Colonic mucosa (tissue), 4 donors: ENCODE measurements at places on chromosomes 12 and 14.

DNA sequence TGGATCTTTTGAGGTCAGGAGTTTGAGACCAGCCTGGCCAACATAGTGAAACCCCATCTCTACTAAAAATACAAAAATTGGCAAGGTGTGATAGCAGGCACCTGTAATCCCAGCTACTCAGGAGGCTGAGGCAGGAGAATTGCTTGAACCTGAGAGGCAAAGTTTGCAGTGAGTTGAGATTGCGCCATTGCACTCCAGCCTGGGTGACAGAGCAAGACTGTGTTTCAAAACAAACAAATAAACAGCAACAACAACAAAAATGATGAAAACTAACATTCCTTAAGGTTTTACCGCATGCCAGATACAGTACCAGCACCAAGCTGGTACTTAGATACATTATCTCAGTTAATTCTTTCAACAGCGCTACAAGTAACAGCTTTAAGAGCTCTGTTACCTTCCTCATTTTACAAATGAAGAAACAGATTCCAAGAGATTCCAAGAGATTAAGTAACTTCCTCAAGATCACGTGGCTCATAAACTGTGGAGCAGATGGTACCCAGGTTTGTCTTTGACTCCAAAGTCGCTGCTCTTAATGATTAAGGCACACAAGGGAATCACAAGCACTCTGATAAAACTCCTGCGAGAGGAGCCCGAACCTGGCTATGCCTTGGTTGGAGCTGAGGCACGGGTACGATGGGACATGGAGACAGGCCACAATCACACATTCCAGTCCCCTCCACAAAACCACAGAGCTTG, 17.7 kb upstream of the PLEK2 start:
- no peak for DNase-seq

DNA sequence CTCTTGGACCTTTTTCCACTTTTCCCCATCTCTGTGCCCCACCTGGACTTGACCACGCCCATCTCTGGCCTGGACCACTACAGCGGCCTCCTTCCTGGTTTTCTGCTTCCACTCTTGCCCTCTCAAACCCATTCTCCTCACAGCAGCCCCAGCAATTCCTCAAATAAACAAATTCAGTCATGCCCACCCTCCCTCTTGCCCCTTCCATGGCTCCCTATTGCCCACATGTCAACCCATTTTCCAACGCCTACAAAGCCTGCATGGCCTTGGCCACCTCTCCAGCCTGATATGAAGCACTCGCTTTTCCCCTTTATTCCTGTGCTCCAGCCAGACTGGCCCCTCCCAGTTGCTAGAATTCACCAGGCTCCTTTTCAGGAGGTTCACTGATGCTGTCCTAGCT, 5.9 kb upstream of the OTUB2 start:
- DNase-seq, result no peak

DNA sequence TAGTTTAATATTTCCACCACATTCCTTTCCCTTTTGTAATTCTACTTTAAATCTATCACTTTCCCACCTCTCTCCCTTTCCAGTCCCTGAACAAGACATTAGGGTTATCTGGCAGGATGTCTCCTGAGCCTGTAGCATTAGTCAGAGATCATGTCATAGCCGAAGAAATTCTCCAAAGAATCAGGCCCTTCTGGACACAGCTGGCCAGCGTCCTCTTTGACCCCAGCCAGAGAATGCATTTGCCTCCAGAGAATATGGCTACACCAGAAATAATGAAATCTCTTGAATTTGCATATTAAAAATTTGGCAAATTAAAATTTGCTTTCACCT, 56.7 kb downstream of the NTF3 start:
- DNase-seq, result no peak

GRCh38 chr14:104876251-104876699, 11.2 kb downstream of the CEP170B start:
- DNase-seq, result peak; percentile 59

DNA sequence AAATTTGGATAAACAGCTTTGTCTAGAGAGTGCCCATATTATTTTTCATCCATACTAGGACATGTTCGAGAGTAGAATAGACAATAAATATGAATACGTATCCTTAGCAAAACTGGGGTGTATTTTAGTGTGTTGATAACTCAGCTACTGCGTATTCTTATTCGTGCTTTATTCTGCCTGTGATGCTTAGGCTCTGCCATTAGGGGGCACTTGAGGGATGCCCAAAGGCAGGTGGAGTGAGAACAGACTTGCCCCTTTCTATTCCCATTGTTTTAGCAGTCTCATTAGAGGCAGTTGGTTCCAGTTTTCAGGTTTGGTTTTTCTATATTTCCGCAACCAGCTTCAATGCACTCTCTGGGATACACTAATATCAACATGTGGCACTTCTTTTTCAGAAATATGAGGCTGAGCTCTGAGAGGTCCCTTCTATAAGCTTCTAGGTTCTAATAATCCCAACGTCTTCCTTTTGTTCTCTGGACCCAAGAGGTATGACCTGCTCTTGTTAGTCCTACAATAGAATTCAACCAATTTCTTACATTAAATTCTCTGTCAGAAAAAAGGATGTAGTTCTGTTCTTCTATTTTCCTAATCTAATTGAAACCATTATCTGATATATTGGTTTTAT, 985.7 kb upstream of the FBXO33 start:
- no peak for DNase-seq

- no peak for DNase-seq
Observed at GRCh38 chr12:43789941-43790340, 16.2 kb downstream of the TWF1 start.

DNA sequence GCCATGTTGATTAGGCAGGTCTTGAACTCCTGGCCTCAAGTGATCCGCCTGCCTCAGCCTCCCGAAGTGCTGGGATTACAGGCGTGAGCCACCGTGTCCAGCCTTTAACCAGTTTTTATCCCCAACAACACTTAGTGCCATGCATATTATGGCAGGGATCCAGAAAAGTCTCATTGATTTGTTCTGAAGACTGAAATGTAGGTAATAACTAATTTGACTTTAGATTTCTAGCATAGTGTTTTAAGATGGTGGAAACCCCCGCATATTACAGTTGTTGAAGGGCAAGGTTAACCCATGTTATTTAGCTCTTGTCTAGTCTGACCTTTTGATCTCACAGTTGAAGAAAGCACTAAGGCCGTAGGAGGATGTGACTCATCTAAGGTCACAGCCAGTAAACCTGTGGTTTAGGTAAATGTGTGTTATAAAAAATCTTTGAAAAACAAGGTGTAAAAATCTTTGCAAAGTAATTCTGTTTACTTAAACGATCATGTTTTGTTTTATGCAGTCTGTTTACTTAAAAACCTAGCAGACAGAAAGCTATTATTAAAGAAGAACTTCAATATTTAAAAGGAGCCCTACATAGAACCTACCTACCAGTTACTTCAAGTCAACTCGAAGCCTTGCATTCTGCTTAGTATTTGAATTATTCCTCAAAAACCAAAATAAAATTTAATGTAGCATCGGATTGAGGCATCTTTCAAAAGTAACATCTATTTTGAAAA, 24.8 kb downstream of the BICDL1 start:
- DNase-seq, result no peak

- no peak for DNase-seq
Observed at GRCh38 chr12:82651489-82651888, 35.2 kb upstream of the TMTC2 start.

DNA sequence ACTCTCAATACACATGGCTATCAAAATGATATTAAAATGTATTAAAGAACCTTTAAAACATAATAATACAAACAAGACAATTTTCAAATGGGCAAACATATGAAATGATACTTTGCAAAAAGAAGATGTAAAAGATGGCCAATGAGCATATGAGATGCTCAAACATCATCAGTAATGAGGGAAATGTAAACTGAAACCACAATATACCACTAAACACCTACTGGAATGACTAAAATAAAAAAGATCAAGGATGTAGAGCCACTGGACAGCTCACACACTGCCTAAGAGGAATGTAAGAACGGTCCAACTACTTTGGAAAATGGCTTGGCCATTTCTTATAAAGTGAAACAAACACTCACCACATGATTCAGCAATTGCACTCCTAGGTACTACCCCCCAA, 97.2 kb upstream of the BBS10 start:
- no peak for DNase-seq

DNA sequence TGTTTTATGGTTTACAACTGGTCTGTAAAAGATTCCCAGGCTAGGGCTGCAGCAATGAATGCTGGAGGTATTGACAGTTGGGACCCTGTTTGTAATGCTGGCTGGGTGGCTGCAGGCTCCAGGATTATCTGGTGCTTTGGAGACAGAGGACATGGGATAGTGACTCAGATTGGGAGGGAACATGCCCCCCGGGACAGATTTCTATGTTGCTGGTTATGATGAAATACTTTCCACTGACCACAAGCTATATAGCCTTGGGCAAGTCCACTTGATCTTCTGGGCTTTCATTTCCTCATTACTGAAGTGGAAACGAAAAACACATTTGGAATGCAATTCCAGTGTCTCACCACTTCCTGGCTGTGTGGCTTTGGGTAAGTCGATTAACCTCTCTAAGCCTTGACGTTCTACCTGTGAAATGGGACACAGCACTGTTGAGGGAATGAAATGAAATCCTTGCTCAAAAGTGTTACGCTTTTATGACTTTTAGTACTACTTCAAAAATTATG, 6.3 kb upstream of the TPCN1 start:
- no peak for DNase-seq
